Spleen (tissue), 13 donors: ENCODE measurements at places on chromosomes 11 and 22. TPM values are rescaled to one million over a fixed set of nuclear protein-coding genes. Genes with fewer than 3 reads are reported as not detected.

C11orf91 gene
- not detected for total RNA-seq

LUZP2 gene
- total RNA-seq: not detected

GPHA2 gene
- total RNA-seq: not detected

DNA sequence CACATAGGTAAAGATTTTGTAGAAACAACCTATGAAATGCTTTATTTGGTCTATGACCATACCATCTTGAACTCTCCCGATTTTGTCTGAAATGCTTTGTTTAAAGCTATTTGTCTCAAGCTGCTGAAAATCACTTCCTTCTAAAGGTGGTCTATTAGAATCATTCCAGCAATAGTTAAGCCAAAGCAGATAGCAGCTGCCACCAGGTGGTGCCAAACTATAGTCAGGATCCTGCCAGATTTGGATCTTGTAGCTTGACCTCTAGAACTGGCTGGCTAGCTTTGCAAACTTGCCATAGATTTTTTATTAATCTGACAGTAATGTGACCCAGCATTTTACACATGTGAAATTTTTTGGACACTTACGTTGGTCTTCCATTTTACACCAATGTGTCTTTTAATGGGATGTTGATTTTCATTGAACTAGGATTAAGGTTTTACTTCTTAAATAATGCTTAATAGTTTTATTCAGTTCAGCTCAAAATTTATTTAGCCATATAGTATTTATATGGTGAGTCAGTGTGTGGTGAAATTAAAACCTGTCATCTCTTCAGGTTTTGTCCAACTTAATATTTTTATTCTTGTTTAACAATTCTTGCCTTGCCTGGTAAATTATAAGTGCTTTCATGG lies 19.7 kb downstream of the CTR9 start:
- H3K4me3 ChIP-seq: no peak overlapping the region
- peaks cover 18% of the 10 kb centered on the region for H3K36me3 ChIP-seq
- H3K4me1 ChIP-seq: no peaks in the 10 kb centered on the region
- H3K27ac ChIP-seq: no peak overlapping the region
- H3K27me3 ChIP-seq: no peaks in the 10 kb centered on the region

- DNase-seq: no peak
- no peaks in the 10 kb centered on the region for H3K27me3 ChIP-seq
- H3K4me1 ChIP-seq: no peaks in the 10 kb centered on the region
- no peak overlapping the region for H3K4me3 ChIP-seq
Observed at GRCh38 chr11:92607969-92608722, 361.3 kb upstream of the MTNR1B start.

DNA sequence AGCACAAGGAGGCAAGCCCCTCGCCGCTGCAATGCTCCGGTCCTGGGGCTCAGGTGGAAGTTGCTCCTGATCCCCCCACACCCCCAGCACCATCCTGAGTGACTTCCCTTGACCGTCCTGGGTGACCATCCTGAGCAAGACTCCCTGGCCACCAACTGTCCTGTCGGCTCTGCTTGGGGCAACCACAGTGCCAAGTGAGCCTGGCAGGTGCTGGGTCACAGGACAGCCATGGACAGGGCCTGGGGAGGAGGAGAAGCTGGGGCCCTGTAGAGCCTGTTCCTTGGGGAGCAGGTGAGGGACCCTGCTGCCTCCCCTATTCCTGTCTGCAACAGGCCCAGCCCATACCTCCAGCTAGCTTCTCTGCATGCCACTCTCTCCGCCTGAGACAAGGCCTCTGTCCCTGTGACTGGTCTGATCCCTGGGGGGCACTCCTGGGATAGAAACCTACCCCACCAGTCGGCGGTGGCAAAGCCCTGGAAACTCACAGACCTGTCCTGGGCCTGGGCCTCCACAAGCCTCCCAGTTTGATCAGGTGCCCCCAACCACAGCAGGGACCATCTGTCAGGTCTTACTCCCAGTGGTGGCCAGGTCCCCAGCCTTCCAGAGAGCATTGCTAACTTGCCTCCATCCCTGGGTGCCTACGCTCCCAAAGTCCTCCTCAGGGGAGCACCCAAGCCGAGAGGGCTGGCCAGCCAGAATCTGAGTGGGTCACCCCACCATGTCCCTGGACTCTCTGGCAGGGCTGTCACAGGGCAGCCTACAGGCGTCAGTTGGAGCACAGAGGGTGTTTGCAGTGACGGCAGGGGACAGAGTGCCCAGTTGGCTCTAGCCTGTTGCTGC lies 68.7 kb upstream of the WNT7B start:
- H3K4me1 ChIP-seq: peaks cover 87% of the 10 kb centered on the region
- H3K27ac ChIP-seq: peak overlapping the region; percentile 97
- H3K36me3 ChIP-seq: no peaks in the 10 kb centered on the region
- no peaks in the 10 kb centered on the region for H3K27me3 ChIP-seq
